ENCODE measurements at places on chromosomes 6 and 20. TPM values are rescaled to one million over a fixed set of nuclear protein-coding genes. Genes with fewer than 3 reads are reported as not detected.

Gene SULF2
- total RNA-seq = 72.6 TPM

Gene PAK5
- total RNA-seq = 0.06 TPM

Gene KCNK15
- 0.23 TPM for total RNA-seq

Gene THBD
- total RNA-seq = 13.7 TPM

Gene TEAD3
- 21.3 TPM for total RNA-seq

Gene HLA-DPB1
- 26.6 TPM for total RNA-seq

Gene EEF1E1
- total RNA-seq = 27.3 TPM

Gene SLC32A1
- 1.3 TPM for total RNA-seq

Gene ATP6V1G2
- total RNA-seq = 2.2 TPM

Gene CSTF1
- total RNA-seq = 50.3 TPM

Gene FGD2
- total RNA-seq = 10.9 TPM

Gene ME1
- total RNA-seq = 2.3 TPM

Gene AVP
- total RNA-seq = not detected

Gene LIN28B
- 0.18 TPM for total RNA-seq

Gene MLN
- 0.53 TPM for total RNA-seq

Gene RAMACL
- 2.6 TPM for total RNA-seq

Gene MROH8
- total RNA-seq = 4.1 TPM

Gene TMEM217
- total RNA-seq = 1.4 TPM

Gene SDHAF4
- total RNA-seq = 10.3 TPM

Gene WFDC5
- total RNA-seq = not detected

Gene IPCEF1
- 8.8 TPM for total RNA-seq

Gene NT5E
- 6.8 TPM for total RNA-seq

Gene CLVS2
- 0.18 TPM for total RNA-seq

Gene VWA7
- total RNA-seq = 8.6 TPM

Gene HCK
- 11.8 TPM for total RNA-seq

Gene BTNL2
- total RNA-seq = not detected

Gene BEND6
- 2.5 TPM for total RNA-seq

Gene GMNN
- 31.7 TPM for total RNA-seq

Gene GSTA3
- total RNA-seq = not detected

Gene B3GAT2
- total RNA-seq = 0.29 TPM

Gene CD40
- total RNA-seq = 3.0 TPM
